ENCODE measurements at places on chromosomes 2 and 18.

DNA sequence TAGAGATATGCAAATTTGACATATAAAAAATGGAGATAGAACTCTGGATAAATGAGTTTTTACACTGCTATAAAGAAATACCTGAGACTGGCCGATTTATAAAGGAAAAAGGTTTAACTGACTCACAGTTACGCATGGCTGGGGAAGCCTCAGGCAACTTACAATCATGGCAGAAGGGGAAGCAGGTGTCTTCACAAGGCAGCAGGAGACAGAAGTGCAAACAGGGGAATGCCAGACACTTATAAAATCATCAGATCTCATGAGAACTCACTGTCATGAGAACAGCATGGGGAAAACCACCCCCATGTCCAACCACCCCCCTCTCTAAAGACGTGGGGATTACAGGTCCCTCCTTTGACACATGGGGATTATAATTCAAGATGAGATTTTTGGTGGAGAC is 1540.2 kb upstream of the SLC39A10 start:
- DNase-seq: no peak

GRCh38 chr18:25019086-25019860 is 332.7 kb downstream of the ZNF521 start:
- no peak for DNase-seq

DNA sequence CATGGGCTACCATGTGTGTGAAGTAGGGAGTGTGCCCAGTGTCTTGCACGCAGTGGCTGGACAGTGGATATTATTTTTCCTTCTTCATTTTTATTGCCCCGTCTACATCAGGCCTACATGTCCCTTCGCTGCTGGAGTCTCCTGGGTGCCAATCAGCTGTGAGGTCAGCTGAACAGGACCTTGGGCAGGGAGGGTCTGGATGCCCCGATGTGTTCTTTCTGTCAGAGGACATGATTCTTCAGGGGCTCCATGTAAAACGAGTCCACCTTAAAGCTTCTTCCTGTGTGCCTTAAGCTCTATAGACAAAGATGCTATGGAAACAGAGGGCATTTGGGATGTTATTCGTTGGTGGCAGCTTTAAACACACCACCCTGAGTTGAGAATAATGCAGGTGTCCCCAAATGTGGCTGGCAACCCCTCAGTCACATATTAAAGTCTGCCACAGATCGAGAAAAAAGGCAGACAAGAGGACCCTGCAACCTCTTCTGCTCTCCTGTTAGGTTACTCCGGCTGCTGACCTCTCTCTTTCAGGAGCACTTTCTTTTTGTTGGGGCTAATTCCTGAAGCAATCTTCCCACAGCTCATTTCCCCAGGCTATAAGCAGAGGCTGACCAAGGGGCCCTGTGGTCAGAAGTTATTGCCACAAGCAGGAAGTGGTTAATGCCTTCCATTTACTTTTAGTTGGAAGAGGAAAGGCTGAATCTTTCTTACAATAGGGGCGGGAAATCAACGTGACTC is 20.0 kb downstream of the GREB1 start:
- no peak for DNase-seq

GRCh38 chr2:100235581-100235980 is 86.7 kb downstream of the LONRF2 start:
- no peak for DNase-seq

GRCh38 chr2:182890773-182891378 is 24.4 kb upstream of the FRZB start:
- no peak for DNase-seq

Data from NCI-H1694 (cell line).